Pancreas (tissue), 10 donors: ENCODE measurements at places on chromosomes 12 and 14. TPM values are rescaled to one million over a fixed set of nuclear protein-coding genes. Genes with fewer than 3 reads are reported as not detected.

GRCh38 chr12:32482226-32482625, 82.9 kb downstream of the FGD4 start:
- DNase-seq = no peak

- DNase-seq = no peak
Observed at GRCh38 chr12:130117701-130118100, 44.6 kb upstream of the FZD10 start.

DNA sequence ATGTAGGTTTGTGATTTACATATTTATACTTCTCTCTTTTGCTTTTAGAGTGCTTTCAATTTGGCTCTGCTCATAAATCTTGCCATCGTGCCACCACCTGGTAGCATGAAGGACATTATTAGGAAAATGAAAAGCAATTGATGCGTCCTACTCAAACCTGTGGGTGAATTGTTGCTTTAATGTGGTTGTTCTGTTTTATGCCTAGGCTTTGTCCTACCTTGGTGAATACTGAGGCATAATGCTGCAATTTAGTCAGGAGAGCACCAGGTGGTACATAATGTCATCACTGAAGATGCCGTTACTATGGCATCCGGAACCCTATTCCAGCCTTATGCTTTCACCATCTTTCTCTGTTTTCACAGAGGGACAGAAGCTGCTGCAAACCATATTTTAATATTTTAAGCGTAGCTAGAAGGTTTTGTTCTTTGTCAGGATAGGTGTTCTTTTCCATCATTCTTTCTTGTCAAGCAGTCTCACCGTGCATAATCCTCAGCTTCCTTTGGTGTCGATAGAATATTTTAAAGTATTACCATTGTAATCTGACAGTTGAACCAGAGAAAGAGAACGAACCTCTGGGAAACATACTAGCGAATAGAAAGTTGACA, 68.5 kb upstream of the PKP2 start:
- DNase-seq = no peak

- DNase-seq = no peak
Observed at GRCh38 chr12:124548854-124549378, 18.5 kb downstream of the NCOR2 start.

DNA sequence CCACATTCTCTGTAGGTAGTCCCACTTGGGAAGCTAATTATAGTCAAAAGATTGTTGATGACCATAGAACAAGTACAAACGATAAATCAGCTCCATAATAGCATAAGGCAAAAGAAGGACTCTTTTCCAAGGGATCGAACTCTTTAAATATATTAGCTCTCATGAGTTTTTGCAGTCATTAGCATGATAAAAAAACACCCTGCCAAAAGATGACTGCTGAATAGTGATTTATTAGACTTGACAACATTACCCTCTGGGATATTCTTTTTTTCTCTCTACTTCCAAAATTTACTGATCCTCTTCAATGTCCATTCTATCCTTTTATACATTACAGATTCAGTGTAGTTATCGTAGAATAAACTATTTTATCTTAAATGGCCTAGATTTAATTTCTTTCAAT, 14.2 kb downstream of the EPYC start:
- no peak for DNase-seq

- no peak for DNase-seq
Observed at GRCh38 chr14:102317564-102318248, 1.8 kb upstream of the ZNF839 start.

GRCh38 chr12:132311201-132311915, 18.0 kb downstream of the GALNT9 start:
- no peak for DNase-seq

- no peak for DNase-seq
Observed at GRCh38 chr12:46491548-46491947, 119.0 kb upstream of the SLC38A2 start.

- no peak for DNase-seq
Observed at GRCh38 chr14:67186789-67187584, 2.3 kb upstream of the GARIN2 start.

DNA sequence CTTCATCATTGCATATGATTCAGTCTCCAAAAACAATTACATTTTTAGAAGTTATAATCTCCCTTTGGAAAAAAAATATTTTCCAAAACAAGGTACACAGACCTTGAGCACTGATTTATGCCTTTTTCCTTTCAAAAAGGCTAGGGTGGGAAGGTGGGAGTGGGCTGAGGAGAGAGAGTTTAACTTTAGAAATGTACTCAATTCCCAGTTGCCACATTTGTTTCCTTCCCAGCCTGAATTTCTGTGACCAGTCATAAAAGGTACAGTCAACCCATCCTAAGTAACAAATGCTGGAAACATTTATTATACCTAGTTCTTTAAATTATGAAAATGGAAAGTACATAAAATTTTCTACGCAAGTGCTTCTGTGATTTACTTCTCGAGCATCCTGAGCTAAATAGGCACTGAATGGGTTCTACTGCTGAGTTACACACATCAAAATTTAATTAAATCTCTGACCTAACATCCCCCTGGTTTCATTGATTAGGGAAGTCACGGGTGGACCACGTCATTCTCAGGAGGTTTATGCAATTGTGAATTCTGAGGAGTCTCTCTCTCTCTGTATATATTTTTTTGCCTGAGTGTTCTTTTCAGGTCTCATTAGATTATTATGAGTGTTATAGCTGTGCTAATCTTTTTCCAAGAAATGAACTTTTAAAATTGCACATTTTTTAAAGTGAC, 371.8 kb downstream of the BTG1 start:
- no peak for DNase-seq

DNA sequence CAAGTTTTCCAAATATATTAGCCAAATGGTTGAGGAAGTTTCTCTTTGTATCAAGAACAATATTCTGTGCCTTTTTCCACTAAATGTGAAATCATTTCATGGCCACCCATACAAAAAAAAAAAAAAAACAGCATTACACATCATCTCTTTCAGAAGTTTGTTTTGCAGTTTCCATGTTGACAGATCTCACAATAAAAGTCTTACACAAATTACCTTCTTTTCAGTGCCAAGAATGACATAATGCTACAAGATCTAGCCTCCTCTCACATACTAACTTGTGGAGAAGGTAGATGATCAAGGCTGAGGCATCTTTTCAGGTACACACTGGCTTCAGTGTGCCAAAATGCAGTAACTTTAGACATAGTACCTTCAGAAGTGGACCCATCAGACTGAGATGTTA, 35.3 kb downstream of the PRKD1 start:
- DNase-seq = no peak

- no peak for DNase-seq
Observed at GRCh38 chr12:81712536-81712935, 46.6 kb downstream of the PPFIA2 start.

GRCh38 chr12:6701078-6701768, 608 bp upstream of the PIANP start:
- DNase-seq = no peak

- DNase-seq = no peak
Observed at GRCh38 chr14:73943083-73943482, 6.8 kb downstream of the FAM161B start.

DNA sequence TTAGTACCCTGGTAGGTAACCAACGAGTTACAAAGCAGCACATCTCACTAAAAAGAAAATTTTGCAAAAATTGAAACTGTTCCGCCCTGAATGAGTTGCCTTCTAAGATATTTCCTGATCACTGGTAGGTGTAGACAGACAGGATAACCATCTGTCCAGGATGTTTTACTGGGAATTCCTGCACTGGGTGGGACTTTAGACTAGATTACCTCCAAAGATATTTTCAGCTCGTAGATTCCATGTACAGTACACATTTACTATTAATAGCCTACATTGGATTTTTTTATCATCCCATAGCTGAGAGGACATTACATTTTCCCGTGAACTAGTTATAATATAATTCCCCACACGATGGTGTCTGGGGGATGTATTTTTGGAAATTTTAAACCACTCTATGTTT, 139.6 kb downstream of the DYRK2 start:
- DNase-seq = no peak

GRCh38 chr12:46963977-46964971, 115.1 kb upstream of the PCED1B start:
- DNase-seq = no peak

- no peak for DNase-seq
Observed at GRCh38 chr14:95226801-95227200, 69.5 kb upstream of the DICER1 start.

DNA sequence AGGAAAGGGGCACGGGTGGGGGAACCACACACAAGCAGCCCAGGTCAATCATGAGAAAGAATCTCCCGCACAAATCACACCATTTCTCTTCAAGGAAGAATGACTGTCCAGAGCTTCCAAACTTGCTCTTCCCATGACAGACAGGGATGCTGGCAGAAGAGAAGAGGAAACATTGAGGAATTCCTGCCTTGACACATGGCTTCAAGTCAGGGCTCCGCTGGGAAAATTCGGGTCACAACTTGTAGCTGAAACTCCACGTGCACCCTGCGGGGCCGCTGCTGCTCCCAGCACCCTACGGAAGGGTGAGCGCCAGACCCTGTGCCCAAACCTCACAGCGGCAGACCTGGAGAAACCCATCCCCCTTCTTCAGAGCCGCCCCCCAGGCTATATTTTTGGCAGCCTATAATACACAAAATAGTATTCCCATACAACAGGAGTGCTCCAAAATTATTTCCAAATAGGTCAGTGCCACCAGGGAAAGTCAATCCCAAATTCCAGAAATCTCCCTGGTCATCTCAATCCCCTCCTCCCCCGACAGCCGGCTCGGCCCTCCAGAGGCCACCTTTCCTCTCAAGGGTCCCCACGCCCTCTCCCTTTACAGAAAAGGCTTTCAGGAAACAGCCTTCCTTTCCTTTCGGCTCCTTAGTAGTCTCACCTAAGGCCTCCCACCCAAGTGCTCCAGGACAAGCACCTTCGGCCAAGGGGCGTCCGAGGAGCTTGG, 1.3 kb downstream of the TMEM132D start:
- DNase-seq = no peak

GRCh38 chr12:14260011-14260993, 105.2 kb upstream of the ATF7IP start:
- peak; percentile 92 for DNase-seq

GRCh38 chr14:69964841-69965240, 85.6 kb downstream of the SMOC1 start:
- DNase-seq = no peak

DNA sequence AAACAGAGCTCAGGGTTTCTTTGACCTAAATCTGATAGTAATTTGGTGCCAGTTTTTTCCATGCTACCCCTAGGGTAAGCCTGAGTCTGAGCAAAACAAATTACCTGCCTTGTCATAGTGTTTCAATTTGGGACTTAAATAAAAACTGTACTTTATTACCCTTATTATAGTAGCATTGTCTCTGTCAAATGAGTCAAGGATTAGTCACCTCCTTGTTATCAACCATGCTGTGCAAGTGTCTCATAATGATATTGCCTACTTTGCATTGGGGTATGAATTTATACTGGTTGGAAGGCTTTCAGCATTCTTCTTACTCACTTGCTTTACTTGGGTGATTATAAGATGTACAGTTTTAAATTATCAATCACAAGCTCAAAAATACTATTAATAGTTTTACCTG, 380.0 kb downstream of the LRFN5 start:
- DNase-seq = no peak

DNA sequence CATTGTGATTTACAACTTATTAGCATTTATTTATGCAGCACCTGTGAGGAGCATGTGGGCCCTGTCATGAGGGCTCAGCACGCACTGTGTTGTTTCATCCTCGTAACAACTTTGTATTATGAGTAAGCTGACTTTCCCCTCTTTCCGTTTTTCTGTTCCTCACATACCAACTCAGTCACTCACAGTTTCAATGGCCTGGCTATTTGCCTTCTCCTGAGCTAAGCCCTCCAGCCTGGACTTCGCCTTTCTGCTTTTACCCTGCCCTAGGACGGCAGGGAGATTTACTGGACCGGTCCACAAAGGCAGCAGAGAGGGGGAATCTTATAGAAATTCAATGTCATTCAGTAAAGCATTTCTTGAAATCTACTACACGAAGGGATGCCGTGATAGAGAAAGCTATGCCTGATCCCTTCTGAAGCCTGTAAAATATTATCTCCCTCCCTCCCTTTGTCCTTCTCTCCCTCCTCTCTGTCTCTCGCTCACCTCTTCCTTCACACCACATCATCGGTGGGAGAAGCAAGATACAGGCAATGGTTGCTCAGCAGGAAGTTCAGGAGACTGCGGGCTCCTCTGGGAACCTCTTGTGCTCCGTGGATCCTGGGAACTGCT, 219.2 kb upstream of the TBX3 start:
- DNase-seq = no peak

DNA sequence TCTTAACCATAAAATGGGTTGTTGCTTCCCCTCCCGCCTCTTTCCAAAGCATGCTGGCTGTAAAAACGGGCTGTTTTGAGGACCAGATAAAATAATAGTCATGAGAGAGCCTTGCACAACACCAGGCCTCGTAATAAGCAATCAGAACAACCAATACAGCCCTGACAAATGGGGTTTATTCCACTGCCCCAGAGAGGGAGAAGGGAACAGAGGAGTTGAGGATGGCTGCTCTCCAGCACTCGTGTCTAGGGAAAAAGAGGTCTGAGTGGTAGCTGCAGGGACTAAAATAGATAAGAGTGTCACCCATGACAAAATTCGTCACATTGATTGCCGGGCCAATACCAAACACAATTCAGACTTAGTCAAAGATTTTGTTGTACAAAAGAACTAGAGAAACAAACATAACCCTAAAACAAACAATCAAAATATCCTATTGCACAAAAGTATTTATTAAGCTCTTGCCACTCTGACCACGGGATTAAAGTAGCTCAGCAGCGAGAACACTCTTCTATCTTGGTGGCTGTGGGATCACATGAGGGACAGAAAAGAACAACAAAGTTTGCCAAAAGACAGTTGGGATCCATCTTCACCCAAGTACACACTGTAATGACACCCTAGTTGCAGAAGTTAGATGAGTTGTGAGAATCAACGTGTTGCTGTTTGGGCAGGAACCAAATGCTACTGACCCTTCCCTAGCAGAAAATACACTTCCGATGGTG, 188.0 kb downstream of the FOXN3 start:
- DNase-seq = no peak

Gene BDKRB1
- total RNA-seq = 0.44 TPM

Gene HOXC5
- not detected for total RNA-seq

Gene CD163L1
- total RNA-seq = 0.43 TPM

Gene SERPINA6
- 5.2 TPM for total RNA-seq

Gene DNAJC22
- total RNA-seq = 11.9 TPM

Gene PTHLH
- 0.13 TPM for total RNA-seq

Gene TDRD9
- total RNA-seq = 5.6 TPM

Gene TC2N
- 96.5 TPM for total RNA-seq

Gene USP44
- total RNA-seq = 4.3 TPM

Gene NEUROD4
- not detected for total RNA-seq

Gene CABP1
- 0.38 TPM for total RNA-seq

Gene MAP3K9
- 4.9 TPM for total RNA-seq

Gene PPTC7
- total RNA-seq = 5.7 TPM

Gene RNF31
- 36.7 TPM for total RNA-seq
